Activated naive CD4-positive, alpha-beta T cell (primary cell): ENCODE measurements at places on chromosomes 2 and 18.
A peak's percentile ranks its signal among the peaks of the same experiment; 100 is the strongest.

- no peak for DNase-seq
These were observed 36.7 kb upstream of the SPTBN1 start for GRCh38 chr2:54419388-54419787.

DNA sequence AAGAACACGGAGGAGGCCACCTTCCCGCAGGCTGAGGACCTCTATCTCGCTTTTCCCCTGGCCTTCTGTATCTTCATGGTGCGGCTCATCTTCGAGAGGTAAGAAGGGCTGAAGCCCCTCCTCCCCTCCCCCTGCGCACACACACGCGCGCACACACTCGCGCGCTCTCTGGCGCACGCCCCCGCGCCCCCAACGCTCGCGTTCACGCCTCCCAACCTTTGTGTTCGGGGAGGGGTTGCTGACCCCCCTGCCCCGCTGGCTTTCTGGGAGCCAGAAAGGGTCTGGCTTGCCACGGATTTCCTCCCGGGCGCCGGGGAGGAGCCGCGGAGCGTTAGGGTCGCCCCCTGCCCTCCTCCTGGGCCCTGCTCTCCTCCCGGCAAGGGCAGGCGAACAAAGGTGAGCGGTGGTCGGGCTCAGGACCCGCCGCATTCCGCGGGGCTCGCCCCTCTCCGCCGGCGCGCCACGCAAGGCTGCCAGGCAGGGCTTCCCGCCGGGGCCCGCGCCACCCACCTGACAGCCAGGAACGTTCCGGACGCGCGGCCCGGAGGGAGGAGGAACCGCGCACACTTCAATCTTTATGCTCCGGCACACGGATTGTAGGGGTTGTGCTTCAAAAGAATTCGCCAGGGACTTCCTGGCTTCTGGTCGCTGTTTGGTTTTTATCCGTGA, 583 bp downstream of the CERS6 start:
- DNase-seq: no peak

DNA sequence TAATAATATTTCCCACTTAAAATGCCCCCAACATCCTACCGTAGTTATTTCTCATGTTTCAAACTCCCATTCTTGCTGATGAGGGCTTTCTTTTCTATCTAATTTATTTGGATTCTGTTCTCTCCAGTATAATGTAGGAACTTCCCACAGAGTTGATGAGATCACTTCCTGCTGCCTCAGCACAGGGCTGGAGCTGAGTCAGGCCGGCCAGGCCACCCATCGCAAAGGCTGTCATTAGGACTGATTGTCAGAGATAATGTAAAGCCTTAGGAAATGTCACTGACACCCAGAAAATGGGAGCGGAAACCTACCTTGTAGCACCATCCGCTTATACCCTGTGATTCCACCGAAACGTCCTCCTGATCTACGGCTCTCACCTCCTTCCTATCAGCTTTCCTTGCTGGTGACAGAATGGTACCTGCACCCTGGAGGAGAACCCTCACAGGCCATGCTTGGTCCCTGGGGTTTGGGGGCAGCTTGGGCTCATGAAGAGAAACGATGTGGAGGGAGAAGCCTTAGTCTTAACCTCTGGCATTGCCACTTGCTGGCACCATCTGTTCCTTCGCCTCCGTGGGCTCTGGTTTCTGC, 672.8 kb upstream of the ID2 start:
- DNase-seq: no peak

DNA sequence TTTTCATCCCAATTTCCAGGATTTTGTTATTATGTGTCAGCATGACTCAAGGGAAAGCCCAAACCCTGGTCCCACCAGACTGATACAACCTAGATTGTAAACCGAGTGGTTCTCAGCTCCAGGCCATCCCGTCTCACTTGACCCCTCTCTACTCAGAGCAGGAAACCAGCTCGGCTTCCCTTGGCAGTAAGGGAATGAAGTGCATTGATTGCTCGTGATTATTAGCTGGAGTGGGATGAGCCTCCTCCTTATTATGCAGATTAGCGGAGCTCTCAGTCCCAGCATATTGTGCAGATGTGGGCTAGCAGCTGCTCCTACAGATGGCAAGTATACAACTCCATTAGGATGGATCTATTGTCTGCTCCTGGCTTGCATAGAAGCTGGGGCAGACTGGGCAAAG, 167.6 kb downstream of the LNPK start:
- DNase-seq: no peak

GRCh38 chr2:238924796-238925195, 76.9 kb downstream of the TWIST2 start:
- no peak for DNase-seq

GRCh38 chr2:187214306-187214705, 233.7 kb downstream of the CALCRL start:
- no peak for DNase-seq

DNA sequence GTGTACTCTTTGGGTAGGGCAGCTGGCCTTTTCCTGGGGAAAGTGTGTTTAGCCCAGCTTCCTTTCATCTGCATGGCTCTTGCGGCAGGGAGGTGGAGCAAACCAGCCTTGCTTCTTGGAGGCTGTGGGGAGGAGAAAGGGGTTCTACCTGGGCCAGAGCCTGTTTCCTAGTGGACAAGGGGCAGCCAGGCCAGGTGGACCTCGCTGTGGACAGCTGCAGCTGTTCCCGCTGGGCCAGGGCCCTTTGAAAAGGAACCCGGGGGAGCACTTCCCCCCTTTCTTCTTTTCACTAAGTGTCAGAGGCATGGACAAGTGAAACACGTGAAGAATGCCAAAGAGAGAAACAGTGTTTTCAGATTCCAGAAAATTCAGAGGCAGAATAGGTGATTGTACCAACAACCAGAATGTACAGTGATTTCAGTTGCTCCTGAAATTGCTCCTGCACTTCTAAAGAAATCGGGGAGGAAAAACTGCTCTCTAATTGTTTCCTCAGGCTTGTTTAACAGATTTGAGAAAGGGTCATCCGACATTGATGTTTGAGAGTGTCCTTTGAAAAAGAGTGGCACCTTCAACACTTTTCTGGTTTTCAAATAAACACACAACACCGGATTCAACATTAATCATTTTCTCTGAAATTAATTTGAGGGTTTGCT, 3.9 kb downstream of the GLI2 start:
- DNase-seq: no peak

- no peak for DNase-seq
These were observed 17.8 kb downstream of the MTCL1 start for GRCh38 chr18:8722946-8723820.

GRCh38 chr2:225334514-225334913, 65.0 kb upstream of the NYAP2 start:
- no peak for DNase-seq

DNA sequence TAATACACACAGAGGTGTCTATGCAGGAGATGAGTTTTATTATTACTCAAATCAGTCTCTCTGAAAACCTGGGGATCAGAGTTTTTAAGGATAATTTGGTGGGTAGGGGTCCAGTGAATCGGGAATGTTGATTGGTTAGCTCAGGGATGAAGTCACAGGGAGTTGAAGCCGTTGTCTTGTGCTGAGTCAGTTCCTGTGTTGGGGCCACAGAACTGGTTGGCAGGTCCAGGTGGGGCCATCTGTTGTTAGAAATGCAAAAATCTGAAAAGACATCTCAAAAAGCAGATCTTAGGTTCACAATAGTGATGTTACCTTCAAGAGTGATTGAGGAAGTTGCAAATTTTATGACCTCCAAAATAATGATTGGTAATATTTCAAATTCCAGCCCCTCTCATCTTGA, 86.9 kb downstream of the VSNL1 start:
- no peak for DNase-seq

DNA sequence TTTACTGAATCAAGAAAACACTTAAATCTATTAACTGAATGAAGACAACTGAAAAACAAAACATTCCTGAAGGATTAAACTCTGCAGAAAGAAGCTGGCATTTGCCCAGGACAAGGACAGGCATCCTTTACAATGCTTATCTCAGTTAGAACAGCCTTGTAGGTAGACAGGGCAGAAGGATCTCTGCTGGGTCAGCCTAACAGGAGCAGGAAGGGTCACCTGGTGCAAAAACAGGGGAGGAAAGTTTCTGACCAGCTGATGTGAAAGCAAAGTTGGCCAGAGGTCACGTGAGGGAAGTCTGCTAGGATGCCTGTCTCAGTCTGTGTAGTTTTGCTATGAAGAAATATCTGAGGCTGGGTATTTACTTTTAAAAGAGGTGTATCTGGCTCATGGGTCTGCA, 348.6 kb downstream of the ANAPC1 start:
- DNase-seq: no peak

DNA sequence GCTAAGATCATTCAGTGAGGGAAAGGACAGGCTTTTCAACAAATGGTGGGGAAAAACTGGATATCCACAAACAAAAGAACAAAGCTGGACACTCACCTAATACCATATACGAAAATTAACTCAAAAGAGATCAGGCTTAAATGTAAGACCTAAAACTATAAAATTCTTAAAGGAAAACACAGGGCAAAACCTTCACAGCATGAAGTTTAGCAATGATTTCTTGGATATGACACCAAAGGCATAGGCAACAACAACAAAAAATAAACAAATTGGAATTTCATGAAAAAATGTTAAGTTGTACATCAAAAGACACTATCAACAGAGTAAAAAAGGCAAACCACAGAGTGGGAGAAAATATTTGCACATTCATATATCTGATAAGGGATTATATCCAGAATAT, 28.3 kb downstream of the PIAS2 start:
- no peak for DNase-seq

DNA sequence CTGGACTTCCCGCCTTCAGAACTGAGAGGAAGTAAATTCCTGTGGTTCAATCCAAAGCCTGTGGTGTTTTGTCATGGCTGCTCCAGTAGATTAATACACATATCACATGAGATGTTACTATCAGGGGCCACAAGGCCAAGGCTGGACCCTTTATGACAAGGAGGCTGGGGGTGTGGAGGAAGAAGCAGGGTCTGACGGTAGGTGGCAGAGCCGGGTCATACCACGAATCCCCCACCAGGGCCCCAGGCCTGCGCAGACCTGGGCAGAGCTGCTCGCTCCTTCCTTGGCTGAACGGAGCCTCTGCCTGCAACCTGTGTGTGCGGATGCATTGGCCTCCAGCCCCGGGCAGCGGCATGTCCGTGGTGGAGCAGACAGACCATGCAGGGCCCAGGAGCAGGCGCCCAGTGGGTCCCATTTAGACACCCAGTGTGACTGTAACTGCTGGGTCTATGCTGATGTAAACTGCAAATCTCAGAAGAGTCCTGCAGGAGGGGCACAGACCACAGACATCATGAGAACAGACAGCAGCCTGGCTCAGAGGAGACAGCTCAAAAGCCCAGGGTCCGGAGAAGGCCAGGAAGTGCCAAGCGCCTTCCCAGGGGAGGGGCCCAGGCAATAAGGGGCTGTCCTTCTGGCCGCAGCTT, 155.2 kb downstream of the PXDN start:
- no peak for DNase-seq

DNA sequence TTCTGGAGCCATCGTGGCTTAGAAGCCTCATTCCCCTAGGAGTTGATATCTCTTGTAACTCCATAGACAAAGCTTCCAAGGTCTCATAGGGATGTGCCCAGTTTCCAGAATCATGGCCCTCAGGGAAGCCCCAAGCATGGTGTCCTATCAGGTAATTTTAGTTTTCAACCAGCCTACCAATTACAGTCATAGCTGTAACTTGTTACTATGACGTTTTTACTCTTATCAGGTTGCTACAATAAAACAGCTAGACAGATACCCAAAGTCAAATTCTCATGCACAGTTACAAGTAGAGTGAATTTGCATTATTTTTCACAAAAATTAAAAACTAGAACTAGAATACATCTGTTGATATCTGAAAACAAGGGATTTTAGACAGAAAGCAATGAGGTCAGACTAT, 8.9 kb downstream of the LYPD6 start:
- no peak for DNase-seq

GRCh38 chr18:6158958-6159357, 255.8 kb downstream of the L3MBTL4 start:
- DNase-seq: no peak

- DNase-seq: no peak
These were observed 255.3 kb downstream of the VAPA start for GRCh38 chr18:10169064-10169562.

DNA sequence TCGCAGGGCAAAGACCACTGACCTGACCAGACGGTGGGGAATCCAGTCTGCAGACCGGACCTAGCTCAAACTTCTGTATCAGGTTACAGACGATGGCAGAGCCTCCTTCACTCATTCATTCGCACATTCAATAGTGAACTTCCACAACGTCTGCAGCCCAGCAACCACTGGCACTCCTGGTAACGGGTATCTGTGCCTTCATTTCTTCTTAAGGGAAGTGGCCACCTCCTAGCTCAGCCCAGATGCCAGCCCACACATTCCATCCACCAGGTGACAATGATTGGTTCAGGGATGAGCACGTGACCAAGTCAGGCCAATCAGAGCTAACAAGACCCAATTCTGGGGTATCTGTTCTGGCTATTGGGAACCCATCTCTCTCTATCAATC, 15.9 kb upstream of the ARMC9 start:
- no peak for DNase-seq

- DNase-seq: no peak
These were observed 465 bp downstream of the SEPTIN10 start for GRCh38 chr2:109613081-109613921.

- DNase-seq: no peak
These were observed 166.0 kb downstream of the AGAP1 start for GRCh38 chr2:235659767-235660322.

GRCh38 chr2:113251118-113251517, 27.6 kb downstream of the PAX8 start:
- DNase-seq: peak; percentile 19

DNA sequence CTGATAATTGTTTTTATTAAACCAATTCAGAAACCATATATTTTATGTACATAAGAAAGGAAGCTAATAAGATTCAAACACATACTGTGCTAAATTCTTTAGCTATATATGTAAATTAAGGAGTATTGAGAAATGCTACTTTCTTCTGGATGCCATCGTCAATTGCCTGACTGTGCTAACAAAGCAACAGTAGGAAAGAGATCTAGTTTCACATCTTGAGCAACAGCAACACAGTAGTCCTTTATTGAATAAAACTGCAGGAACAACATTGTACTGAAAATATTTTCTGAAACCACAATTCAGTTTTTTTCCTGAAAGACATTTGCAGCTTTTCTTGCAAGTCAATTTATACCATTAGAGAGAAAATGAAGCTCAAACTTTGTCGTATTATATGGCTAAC, 1404.9 kb upstream of the SLC39A10 start:
- no peak for DNase-seq

DNA sequence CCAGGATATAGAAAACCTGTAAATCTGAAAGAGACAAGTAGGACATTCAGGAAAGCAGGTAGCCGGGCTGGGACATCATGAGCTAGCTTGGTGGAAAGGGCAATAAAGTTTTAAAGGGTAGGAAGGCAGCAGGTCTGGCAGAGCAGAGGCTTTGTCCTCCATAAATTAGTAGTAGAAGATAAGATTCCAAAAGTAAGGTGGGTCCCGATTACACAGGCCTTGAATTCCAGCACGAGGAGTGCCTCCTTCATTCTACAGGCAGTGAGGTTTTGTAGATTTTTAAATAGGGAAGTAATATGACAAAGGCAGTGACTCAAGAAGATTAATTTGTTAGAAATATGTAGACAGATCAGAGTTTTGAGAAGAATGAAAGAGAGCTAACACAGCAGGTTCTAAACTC, 160.7 kb downstream of the DTNB start:
- DNase-seq: no peak

- DNase-seq: no peak
These were observed 30.9 kb upstream of the SULT1C4 start for GRCh38 chr2:108346827-108347226.

GRCh38 chr2:147173189-147173581, 671.6 kb upstream of the ACVR2A start:
- no peak for DNase-seq

- no peak for DNase-seq
These were observed 52.1 kb downstream of the ZBTB7C start for GRCh38 chr18:48356909-48357631.
